ENCODE measurements at places on chromosomes 1 and 21.

DNA sequence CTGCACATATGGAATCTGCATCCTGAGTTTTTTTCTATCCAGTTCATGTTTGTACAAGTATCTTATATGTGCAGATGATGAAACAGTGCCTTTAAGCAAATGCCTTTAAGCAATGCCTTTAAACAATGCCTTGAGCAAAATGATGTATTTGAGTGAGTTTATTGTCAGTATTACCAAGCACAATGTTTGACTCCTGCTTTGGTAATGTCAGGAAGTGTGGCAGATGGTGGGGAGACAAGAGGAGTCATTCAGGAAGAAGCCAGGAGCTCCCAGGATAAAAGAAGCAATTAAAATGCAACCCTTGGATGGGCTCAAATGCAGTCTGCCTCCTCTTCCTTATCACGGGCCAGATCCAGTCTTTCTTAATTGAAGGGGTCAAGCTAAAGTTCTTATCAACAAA lies 108.7 kb upstream of the KCNJ15 start:
- DNase-seq: no peak

- no peak for DNase-seq
Observed at GRCh38 chr1:99173900-99174299, 90.4 kb upstream of the PLPPR4 start.

- DNase-seq: no peak
Observed at GRCh38 chr1:194570476-194570875, 1384.1 kb upstream of the B3GALT2 start.

DNA sequence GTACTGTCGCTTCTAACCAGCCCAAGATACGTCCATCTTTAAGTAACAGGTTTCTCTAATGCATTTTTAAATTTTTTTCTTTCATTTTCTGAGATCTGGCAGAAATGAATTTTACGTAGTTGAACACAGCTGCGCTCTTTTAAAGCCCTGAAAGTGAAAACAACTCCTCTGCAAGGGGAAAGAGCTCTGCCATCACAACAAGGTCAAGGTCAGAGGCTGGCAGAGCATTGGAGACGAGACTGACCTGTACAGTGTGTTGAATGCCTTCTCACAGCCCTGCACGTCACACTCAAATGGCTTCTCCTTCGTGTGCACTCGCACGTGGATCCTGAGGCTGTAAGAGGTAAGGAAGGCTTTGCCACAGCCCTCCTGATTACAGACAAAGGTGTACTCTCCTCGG lies 19.7 kb downstream of the MTF1 start:
- no peak for DNase-seq

DNA sequence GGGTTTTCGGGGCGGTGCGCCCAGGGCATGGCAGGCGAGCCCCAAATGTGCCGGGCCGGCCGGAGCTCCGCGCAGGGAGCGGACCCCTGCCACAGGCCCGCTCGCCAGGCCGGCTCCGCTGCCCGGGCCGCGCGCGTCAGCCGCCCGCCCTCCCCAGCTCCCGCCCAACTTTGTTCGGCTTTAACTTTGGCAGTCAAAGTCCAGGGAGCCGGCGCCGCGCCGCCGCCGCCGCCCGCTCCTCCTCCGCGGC lies 488 bp downstream of the SLC35D1 start:
- DNase-seq: peak; percentile 85

DNA sequence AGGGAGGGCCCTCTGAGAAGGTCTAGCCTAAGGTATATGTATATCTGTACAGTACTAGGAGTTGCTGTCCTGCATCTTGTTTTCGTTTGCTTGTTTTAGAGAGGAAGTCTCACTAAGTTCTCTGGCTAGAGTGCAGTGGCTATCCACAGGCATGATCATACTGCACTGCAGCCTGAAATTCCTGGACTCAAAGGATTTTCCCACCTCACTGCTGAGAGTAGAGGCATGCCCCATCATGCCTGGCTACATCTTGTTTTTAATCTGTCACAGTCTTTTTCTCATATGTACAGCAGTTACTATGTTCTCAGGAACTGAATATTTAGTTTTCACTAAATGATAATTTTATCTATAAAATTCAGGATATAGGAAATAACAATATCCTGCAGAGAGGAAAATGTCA lies 15.3 kb upstream of the PYHIN1 start:
- no peak for DNase-seq

GRCh38 chr1:66374148-66374547 lies 159.8 kb upstream of the SGIP1 start:
- no peak for DNase-seq

DNA sequence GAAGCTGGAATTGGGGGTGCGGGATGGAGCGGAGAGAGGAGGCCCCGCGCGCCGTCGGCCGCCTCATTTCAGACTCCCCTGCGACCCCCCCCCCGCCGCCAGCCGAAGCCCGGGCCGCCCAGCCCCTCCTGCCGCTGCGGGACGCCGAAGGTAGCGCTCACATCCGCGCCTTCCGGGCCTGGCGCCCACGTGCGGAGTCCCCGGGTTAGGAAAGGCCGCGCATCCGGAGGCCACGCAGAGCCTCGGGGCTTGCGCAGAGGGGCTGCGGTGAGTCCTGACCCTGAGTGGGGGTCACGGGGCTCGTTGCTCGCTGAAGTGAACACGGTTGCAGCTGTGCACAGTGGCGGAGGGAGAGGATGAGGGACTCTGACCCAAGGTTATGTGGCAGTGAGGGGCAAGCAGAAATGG lies 552 bp upstream of the ZNF496 start:
- peak; percentile 74 for DNase-seq

- peak; percentile 81 for DNase-seq
Observed at GRCh38 chr1:111275079-111275478, 15.6 kb upstream of the CHIA start.

- DNase-seq: no peak
Observed at GRCh38 chr1:61356016-61356415, 273.7 kb downstream of the NFIA start.

DNA sequence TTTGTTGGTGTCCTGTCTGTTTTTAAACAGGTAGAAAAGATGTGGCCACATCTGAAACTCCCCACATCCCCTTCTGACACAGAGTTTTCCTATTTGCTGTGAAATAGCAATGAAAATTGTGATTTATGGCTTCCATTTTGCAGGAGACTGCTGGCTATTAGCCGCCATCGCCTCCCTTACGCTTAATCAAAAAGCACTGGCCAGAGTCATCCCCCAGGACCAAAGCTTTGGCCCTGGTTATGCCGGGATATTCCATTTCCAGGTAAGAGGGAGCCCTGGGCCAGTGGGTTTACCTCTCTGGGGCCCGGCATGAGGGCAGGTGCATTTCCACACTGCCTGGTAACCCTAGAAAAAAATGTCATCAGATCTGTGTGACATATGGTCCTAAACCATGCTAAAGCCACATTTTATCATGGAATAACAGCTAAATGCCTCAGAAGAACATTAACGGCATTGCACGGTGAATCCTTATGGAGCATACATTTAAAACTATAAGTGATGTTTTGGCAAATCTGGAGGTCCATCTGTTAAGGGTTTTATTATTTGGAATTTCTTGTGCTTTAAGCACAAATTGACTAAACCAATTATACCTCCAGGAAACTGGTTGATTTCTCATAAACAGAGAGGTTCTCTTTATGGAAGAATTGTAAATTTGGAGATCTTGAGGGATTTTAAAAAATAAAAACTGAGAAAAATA lies 12.3 kb downstream of the CAPN9 start:
- no peak for DNase-seq

- DNase-seq: no peak
Observed at GRCh38 chr1:115953180-115953579, 23.1 kb upstream of the SLC22A15 start.

- DNase-seq: no peak
Observed at GRCh38 chr1:228477263-228477662, 9.9 kb upstream of the RNF187 start.

DNA sequence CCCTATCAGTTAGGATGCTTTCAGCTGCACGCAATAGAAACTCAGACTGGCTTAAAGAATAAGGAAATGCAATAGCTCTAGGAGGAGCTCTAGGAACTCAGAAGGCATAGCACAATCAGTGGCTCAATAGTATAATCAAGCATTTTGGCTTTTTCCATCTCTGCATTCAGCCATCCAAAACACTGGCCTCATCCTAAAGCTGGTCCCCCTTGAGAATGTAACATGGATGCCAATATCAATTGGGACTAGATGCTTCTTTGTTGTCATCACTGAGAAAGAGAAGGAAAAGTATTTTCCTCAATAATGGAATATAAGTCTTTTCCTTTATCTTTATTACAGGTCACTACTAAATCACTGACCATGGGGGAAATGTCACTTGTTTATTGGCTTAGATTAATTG lies 509.5 kb downstream of the PLPP3 start:
- no peak for DNase-seq

GRCh38 chr21:21463456-21463855 lies 465.2 kb downstream of the NCAM2 start:
- DNase-seq: no peak

- no peak for DNase-seq
Observed at GRCh38 chr1:204728045-204728444, 42.5 kb upstream of the LRRN2 start.

DNA sequence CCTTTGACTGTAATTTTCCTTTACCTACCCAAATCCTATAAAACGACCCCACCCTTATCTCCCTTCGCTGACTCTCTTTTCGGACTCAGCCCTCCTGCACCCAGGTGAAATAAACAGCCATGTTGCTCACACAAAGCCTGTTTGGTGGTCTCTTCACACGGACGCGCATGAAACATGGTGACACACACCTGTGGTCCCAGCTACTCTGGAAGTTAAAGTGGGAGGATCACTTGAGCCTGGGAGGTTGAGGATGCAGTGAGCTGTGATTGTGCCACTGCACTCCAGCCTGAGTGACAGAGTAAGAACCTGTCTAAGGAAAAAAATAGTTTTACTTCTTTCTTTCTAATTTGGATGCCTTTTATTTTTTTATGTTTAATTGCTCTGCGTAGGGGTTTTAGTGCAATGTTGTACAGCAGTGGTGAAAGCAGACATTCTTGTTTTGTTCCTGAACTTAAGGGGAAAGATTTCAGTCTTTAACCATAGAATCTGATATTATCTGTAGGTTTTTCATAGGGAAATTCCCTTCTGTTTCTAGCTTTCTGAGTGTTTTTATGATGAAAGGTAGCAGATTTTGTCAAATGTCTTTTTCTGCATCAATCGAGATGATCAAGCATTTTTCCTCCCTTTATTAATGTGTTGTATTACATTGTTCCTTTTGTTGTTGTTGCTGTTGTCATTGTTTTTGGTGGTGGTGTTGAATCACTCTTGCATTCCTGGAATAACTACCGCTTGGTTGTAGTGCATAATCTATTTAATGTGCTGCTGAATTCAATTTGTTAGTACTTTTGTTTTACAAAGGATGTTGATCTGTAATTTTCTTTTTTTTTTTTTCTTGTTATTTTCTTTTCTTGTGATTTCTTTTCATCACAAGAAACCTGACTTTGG lies 497.4 kb downstream of the DISC1 start:
- peak; percentile 33 for DNase-seq

Data from GM03348 (cell line).